ENCODE measurements at places on chromosomes 7 and 10. TPM values are rescaled to one million over a fixed set of nuclear protein-coding genes. Genes with fewer than 3 reads are reported as not detected.

DNA sequence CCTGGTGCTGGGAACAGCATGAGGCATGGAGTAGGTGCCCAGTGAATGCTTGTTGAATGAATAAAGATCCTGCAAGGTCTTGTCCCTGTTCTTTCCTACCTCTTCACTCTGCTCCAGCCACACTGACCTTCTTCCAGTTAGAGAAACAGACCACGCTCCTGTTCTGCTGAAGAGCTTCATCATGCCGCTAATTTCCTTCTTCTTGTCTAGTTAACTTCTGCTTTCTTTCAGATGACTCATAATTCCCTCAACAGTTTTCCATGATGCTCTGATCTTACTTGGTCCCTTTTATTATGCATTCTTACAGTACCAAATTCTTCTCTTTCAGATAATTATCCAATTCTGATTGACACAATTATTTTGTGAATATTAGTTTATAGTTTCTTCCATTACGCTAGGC, 59.5 kb upstream of the C1QL3 start:
- no peak for DNase-seq
- H3K4me1 ChIP-seq, result no peaks in the 10 kb centered on the region
- no peak overlapping the region for H3K27ac ChIP-seq
- H3K36me3 ChIP-seq, result no peaks in the 10 kb centered on the region

ASZ1 gene
- total RNA-seq, result not detected

- DNase-seq, result no peak
- H3K4me1 ChIP-seq, result peaks cover 10% of the 10 kb centered on the region
- no peak overlapping the region for H3K4me3 ChIP-seq
- H3K27me3 ChIP-seq, result no peaks in the 10 kb centered on the region
Measured at GRCh38 chr7:81488210-81488609, 281.6 kb downstream of the HGF start.

PTPRN2 gene
- 3.0 TPM for total RNA-seq

- DNase-seq, result no peak
- no peak overlapping the region for H3K27ac ChIP-seq
- peaks cover 7% of the 10 kb centered on the region for H3K4me1 ChIP-seq
- H3K27me3 ChIP-seq, result no peaks in the 10 kb centered on the region
- H3K4me3 ChIP-seq, result no peak overlapping the region
Measured at GRCh38 chr10:105150259-105150880, 509.3 kb downstream of the SORCS3 start.

GRCh38 chr7:131652934-131653333, 96.5 kb upstream of the PODXL start:
- H3K27ac ChIP-seq, result no peak overlapping the region
- no peak for DNase-seq
- no peaks in the 10 kb centered on the region for H3K36me3 ChIP-seq
- peaks cover 38% of the 10 kb centered on the region for H3K4me1 ChIP-seq
- no peaks in the 10 kb centered on the region for H3K27me3 ChIP-seq

DNA sequence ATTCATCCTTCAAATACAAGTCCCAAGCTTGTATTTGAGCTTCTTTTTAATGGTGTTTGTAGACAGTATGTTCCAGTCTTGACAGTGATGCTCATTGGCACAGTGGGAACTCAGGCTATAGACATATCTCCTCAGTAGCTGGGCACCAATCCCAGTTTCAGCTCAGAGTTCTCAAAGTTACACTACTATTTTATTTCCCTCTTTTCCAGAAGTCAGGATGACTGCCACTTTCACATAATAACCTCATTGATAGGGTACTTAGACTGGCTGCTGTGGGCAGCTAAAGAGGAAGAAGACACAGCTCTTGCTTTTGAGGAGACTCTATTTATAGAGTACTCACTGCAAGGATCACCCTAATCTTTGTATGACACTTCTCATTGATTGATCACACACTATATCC, 2.4 kb downstream of the GBF1 start:
- H3K27ac ChIP-seq, result no peak overlapping the region
- H3K4me3 ChIP-seq, result no peak overlapping the region
- H3K36me3 ChIP-seq, result no peaks in the 10 kb centered on the region
- peaks cover 13% of the 10 kb centered on the region for H3K4me1 ChIP-seq
- no peak for DNase-seq
- H3K27me3 ChIP-seq, result peaks cover 13% of the 10 kb centered on the region

DNA sequence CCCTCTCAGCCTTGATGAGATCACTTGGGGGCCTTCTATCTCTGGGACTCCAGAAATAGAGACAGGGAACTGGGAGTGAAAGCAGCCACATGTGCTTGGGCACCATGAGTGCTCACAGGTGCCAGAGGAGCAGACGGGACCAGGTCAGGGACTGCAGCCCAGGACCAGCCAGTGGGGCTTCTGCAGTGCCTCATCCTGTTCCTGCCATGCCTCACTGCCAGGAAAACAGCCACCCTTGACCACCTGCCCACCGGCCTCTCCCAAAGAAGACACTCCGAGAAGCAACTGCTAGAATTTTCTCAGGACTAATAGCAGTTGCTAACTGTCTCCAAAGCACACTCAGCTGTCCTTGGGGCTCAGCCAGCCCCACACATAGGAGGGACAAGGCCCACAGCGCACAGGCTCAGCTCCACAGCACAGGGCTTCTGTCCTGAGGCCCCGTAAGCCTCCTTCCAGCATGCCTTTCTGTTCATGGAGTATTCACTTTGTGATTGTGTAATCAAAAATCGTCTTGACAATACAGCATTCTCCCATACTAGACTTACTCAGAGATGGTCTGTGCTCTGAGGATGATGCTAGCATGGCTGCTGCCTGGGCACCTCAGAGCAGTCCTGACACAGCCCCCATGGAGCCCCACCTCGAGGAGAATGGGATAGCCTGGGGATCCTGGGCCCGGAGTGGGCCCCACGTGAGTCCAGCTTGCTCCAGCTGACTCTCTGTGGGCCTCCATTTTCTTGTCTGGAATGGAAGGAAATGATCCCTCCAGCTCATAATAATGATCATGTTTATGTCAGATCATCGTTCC, 115.7 kb upstream of the RET start:
- no peak for DNase-seq
- H3K4me3 ChIP-seq, result no peak overlapping the region
- H3K27me3 ChIP-seq, result no peaks in the 10 kb centered on the region

ERVW-1 gene
- not detected for total RNA-seq

DNA sequence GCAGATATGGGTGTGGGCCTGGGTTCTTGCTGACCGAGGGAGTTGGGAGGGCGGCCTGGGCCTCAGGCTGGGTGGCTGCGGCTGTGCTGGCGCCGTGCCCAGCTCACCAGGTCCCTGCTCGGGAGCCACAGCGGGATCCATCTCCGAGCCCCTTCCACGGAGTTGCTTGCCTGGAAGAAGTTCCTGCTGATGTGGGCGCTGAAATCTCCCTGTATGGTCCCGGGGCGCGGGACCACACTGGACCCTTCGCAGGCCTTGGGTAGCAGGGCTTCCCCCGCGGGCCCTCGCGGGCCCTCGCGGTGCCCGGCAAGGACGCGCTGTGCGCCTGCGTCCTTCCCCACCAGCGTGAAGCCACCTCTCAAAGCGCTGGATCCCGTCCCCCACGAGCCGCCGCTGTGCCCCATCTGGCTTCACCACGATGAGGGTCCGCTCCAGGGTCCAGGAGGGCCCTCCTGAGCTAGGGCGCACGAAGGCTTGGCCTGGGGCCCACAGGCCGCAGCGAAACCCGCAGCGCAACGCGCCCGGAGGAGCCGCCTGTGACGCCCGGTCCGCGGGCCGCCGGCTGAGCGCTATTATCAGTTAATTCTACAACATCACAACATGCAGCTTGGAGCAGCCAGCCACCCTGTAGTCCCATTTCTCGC, 31.5 kb downstream of the RAB19 start:
- H3K4me1 ChIP-seq, result no peaks in the 10 kb centered on the region
- no peaks in the 10 kb centered on the region for H3K27me3 ChIP-seq
- H3K4me3 ChIP-seq, result no peak overlapping the region
- H3K36me3 ChIP-seq, result no peaks in the 10 kb centered on the region
- H3K27ac ChIP-seq, result no peak overlapping the region

DNA sequence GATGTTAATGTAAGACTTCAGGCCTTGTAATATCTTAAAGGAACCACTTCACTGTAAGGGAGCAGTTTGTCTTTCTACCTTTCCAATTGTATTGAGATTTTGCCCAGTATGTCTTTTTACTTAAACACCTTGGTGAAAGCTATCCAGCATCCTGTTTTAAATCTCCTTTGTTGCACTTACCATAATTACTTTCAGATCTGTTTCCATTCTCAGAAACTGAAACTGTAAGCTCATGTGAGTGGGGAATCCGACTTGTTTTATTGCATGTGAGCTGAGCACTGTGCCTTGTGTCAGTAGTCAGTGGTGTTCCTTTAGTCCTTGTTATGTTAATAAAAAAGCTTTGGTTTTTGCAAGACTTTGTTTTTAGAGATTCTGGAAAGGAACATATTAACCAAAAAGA, 42.2 kb downstream of the BMPR1A start:
- H3K27ac ChIP-seq, result peak overlapping the region; percentile 59
- no peaks in the 10 kb centered on the region for H3K27me3 ChIP-seq
- H3K4me3 ChIP-seq, result no peak overlapping the region
- H3K4me1 ChIP-seq, result peaks cover 41% of the 10 kb centered on the region

ASL gene
- 14.2 TPM for total RNA-seq
